ENCODE measurements at places on chromosomes 3 and 15.

DNA sequence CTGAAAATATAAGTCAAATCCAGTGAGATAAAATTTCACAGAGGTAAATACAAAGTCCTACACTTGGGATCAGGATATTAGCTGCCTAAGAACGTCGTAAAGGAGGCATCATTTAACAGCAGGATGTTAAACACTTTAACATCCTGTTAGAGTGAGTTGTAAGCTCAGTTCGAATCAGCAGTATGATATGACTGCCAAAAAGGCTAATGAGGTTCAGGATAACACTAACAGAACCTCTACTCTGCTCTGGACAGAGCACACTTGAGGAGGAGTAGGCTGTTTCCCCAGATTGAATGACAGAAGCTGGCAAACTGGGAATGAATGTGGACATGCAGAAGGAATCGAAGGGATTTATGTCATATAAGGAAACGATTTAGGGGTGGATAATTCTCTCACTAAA is 227.1 kb upstream of the CD96 start:
- DNase-seq = no peak

DNA sequence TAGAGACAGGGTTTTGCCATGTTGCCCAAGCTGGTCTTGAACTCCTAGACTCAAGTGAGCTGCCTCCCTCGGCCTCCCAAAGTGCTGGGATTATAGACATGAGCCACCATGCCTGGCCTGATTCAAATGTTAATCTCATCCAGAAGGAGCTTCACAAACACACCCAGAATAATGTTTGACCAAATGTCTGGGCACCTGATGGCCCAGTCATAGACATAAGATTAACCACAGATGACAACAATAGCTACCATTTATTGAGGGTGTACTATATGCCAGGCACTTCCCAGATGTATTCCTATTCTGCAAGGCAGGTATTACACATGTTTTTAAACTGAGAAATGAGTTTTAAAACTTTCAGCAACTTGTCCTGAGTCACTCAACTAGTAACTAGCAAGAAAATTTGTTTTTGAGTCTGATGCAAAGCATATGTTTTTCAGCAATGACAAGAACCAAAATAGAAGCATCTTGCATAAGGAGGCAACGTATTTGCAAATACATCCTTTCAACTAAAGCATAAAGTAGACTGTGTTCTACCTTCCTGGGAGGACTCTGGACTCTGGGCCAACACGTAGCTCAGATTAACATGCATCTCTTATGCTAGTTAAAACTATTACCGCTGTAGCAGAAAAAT is 8.1 kb upstream of the SPG21 start:
- no peak for DNase-seq

DNA sequence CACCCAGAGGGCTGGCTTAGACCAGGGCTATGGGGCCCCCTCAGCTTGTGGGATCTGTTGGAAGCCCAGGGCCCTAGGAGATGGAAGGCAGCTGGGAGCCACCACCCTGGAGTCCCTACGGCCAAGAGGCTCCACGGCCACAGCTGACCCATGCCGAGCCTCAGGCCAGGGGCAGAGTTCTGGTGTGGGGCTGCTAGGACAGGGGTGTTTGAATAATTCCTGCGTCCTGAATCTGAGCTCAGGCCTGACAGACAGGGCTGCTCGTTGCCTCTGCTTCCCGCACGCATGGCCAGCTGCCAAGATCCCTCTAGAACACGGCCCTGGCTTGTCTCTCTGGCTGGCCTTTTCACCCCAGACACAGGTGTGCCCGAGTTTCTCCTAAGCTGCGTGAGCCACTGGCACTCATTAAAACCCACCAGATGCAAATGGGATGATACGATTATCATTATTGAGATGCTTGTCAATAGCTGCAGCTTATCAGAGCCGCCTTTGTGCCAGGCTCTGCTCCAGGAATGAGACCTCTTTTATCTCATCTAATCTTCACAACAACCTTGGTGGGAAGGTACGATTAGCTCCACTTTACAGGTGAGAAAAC is 70.2 kb downstream of the EFCAB12 start:
- no peak for DNase-seq

DNA sequence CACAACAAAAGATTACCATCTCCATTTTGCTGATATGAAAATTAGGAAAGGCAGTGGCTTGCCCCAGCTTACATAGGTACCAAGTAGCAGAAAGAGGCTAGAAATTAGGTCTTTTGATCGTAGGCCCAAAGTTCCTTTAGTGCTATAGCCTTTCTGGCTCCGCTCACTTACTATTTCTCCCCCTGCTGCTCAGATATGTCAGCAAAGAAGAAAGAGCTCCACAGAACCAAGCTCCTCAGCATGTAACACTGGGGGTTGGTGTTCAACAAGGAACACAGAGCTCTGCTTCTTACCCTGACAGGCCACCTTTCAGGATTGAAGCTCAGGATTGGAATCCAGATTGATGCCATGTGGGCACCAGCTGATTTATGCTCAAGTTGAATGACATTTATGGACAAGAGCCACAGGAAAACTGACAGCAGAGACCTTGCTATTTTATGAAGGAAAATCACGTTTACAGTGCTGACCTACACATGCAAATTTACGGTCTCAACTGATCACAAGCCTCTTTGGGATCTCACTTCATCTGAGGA is 6.1 kb upstream of the IL12A start:
- DNase-seq = no peak

DNA sequence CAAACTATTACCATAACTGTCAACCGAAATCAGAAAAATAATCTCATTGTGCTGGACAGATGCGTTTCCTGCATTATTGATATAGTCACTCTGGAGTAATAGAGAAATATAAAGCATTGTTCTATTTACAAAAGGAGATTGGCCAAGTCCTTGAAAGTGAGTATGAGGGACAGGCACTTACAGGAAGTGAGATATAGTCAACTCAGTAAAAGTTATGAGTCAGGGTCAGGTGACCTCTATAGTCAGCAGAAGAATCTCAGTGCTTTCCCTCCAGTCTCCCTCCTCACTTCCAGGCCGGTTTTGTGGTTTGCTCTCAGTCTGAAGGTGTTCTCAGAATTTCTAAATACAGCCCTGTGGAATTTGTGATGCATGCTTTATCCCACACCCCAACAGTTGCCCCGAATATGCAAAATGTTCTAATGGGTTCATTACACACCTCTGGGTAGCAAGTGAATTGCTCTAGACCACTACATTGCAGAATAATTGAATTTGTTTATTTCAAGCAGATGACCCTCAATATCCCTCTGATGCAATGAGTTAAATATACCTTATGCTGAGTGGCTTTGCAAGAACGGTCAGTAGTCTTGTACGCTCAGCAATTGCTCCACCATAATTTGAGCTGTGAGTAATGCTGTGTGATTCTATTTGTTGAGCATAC is 787.7 kb downstream of the MCTP2 start:
- no peak for DNase-seq

DNA sequence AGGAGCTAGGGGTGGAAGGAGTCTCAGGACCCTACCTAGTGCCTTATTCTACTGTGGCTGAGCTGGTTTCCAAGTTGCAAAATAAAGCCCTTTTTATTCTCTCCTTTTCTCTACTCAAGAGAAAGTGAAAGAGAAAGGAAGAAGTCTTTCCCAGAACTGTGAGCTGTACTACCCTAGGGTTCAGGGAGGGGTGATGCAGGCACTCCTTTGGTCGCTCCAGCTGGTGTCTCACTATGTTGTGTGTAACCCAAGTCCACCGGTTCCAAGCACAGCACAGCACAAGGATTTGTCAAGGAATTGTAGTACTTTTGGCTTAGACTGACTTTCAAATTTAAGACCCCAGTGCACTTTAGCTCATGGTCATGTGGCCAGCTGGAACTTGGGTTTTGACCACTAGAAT is 1721.7 kb downstream of the OTOL1 start:
- DNase-seq = no peak

DNA sequence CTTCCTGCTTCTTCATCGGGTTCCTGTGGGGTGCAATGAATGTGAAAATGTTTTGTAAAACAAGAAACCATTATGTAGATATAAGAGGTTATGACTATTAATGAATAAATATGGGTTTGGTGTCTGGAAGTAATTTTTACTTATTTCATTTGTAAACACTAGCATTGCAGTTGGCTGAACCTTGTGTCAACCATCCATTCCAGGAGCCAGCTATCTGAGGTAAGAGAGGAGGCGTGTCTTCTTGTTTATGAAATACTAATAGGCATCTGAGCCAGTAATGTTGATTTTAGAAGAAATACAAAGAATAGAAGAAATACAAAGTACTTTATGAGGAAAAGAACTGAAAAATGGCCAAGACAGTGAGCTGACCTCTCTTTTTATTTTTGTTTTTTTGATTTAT is 187.5 kb downstream of the LPP start:
- no peak for DNase-seq

DNA sequence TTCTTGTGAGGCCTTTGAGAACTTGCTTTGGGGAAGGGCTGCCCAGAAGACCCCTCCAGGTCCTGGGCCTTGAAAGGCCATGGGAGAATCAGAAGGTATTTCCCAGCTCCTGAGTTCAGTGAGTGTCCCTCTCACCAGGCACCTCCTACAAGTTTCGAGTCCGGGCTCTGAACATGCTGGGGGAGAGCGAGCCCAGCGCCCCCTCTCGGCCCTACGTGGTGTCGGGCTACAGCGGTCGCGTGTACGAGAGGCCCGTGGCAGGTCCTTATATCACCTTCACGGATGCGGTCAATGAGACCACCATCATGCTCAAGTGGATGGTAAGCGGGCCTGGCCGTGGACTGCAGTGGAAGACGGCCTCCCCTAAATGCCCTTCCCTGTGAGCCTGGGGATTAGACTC is 68.3 kb downstream of the BOC start:
- DNase-seq = no peak

GRCh38 chr15:51137024-51137423 is 42.3 kb upstream of the TNFAIP8L3 start:
- no peak for DNase-seq

DNA sequence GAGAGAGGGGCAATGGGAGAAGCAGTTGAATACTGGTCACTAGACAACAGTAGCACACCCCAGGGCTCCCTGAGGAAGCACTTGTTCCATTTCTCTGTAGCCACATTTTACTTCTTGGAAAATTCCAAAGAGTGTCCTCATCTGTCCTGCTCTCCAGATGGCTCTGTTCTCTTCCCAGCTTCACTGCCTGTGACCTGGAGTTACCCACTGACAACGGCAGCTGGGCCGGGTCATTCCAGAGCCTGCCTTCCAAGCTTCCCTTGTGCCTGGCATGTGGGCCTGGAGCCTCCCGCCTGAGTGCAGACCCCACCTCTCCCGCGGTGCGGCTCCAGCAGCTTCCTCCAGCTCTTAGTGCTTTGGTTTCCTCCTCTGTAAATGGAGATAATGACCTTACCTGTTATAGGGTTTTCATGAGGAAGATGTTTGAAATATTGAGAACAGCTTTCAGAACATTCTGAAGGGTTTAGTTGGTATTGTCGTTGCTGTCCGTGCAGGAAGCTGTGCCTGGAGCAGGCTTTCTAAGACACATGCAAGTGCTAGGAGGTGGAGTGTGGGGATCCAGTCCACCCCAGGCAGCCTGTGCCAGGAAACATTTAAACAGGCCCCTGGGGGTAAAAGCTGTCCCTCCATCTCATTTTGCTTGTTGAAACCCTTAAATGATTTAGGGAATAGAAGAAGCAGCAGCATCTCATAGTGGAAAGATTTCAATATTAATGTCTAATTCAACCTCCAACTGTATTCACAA is 24.8 kb downstream of the EFCC1 start:
- no peak for DNase-seq

DNA sequence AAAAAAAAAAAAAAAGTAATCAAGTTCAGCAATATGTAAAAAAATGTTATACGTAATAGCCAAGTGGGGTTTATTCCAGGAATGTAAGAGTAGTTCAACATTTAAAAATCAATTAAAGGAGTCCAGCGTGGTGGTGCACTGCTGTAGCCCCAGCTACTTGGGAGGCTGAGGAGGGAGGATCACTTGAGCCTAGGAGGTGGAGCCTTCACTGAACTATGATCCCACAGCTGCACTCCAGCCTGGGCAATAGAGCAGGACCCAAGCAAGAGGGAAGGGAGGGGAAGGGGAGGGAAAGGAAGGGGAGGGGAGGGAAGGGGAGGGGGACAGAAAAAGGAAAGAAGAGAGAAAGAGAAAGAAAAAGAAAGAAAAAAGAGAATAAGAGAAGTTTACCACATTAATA is 10.7 kb upstream of the TOPBP1 start:
- no peak for DNase-seq

GRCh38 chr15:48031466-48031865 is 89.3 kb upstream of the SLC24A5 start:
- no peak for DNase-seq

DNA sequence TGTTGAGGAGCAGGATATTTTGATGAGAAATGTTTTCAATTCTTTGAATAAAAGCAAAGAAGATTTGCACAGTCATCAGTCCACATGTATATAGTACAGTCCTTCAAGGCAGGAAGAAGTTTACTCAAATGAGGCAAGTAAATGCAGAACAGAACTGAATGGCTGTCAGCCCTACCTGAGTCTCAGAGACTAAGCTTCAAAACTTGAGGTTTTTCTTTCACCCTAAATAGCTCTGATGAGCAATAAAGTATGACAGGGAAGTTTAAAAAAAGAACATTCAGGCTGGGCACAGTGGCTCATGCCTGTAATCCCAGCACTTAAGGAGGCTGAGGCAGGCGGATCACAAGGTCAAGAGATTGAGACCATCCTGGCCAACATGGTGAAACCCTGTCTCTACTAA is 232.5 kb downstream of the SUCLG2 start:
- DNase-seq = no peak

DNA sequence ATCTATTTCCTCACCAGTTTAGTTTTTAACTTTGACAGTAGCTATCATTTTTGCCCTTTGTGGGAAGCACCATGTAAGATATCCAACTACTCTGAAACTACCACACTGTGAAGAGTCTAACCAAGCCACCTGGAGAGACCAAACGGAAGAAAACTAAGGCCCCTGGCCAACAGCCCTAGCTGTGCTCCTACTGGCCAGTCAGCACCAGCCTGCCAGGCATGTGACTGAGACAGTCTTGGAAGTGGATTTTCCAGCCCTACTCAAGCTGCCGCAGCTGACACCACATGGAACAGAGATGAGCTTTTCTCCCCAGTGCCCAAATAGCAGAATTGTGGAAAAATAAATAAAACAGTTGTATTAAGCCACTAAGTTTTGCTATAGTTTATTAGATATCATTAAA is 2.9 kb upstream of the TBC1D5 start:
- no peak for DNase-seq

DNA sequence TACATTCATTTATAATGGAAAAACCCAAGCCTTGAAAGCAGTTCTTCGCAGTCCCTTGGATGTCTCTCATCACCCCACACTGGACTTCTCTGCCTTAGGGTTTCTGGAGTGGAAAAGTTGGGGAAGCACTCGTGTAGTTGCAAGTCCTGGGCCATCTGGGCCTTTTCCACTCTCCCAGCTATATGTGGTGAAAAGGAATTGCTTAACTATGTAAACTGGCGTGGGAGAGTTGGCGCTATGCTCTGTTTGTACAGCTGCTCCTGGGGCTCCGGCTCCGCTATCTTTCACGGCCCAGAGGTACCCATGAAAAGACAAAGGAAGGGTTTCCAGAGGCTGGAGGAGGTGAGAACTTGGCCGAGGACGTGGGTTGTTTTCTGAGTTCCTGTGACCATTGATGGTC is 81.1 kb upstream of the MYZAP start:
- DNase-seq = peak; percentile 84

DNA sequence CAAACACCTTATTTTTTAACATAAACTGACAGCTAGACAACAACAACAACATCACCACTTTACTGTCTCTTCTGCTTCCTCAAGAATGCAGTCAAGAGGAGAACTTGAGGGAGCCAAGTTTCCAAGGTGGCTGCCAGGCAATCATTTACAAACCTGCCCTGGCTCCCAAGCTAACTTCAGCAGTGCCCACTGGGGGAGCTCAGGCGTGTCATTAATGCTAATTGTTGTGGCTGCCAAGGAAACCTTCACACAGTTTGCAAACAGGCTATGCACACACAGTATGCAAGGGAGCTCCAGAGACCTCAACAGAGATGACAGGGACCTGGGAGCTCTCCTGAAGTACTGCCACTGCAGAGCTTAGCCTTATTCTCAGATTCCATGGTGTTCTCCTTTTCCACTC is 2.1 kb downstream of the DZIP1L start:
- peak; percentile 27 for DNase-seq
